ENCODE measurements at places on chromosomes 11 and 22. TPM values are rescaled to one million over a fixed set of nuclear protein-coding genes. Genes with fewer than 3 reads are reported as not detected.

TESMIN gene
- total RNA-seq: 0.10 TPM

OR52N4 gene
- not detected for total RNA-seq

TP53I11 gene
- 55.1 TPM for total RNA-seq

PLAAT5 gene
- total RNA-seq: not detected

RPUSD4 gene
- 22.5 TPM for total RNA-seq

KDELR3 gene
- total RNA-seq: 166 TPM

KCTD17 gene
- total RNA-seq: 36.0 TPM

SPDYC gene
- total RNA-seq: not detected

BEST1 gene
- total RNA-seq: 3.1 TPM

TBX10 gene
- total RNA-seq: not detected

GLYAT gene
- not detected for total RNA-seq

MIF gene
- 361 TPM for total RNA-seq

CABP7 gene
- total RNA-seq: not detected

MRGPRX4 gene
- not detected for total RNA-seq

NCAM1 gene
- total RNA-seq: 1.6 TPM

MS4A14 gene
- not detected for total RNA-seq

CREB3L1 gene
- total RNA-seq: 45.2 TPM

MYO18B gene
- total RNA-seq: 4.1 TPM

NCF4 gene
- not detected for total RNA-seq

PKDREJ gene
- under 0.01 TPM for total RNA-seq

SERPINH1 gene
- total RNA-seq: 2,892 TPM

HOATZ gene
- not detected for total RNA-seq

SHISAL1 gene
- total RNA-seq: 13.5 TPM

OR52I2 gene
- total RNA-seq: not detected

MS4A15 gene
- total RNA-seq: not detected

RAB38 gene
- total RNA-seq: 0.52 TPM

ANGPTL5 gene
- not detected for total RNA-seq

SLC16A8 gene
- total RNA-seq: 0.53 TPM

RFPL3 gene
- total RNA-seq: not detected

CXCR5 gene
- total RNA-seq: not detected

UPK3A gene
- total RNA-seq: not detected

RFPL2 gene
- not detected for total RNA-seq

TRIM51 gene
- total RNA-seq: not detected

OR51I1 gene
- total RNA-seq: not detected

TIMP3 gene
- total RNA-seq: 195 TPM

OSBP2 gene
- total RNA-seq: 2.4 TPM

LYVE1 gene
- 4.6 TPM for total RNA-seq

LGR4 gene
- total RNA-seq: 43.1 TPM

ART1 gene
- not detected for total RNA-seq

TRPC6 gene
- total RNA-seq: 0.89 TPM

PGGHG gene
- total RNA-seq: 14.9 TPM
